ENCODE measurements at places on chromosomes 6 and 20. TPM values are rescaled to one million over a fixed set of nuclear protein-coding genes. Genes with fewer than 3 reads are reported as not detected.

ENPP1 gene
- 4.6 TPM for polyA plus RNA-seq

GPR31 gene
- not detected for polyA plus RNA-seq

DNA sequence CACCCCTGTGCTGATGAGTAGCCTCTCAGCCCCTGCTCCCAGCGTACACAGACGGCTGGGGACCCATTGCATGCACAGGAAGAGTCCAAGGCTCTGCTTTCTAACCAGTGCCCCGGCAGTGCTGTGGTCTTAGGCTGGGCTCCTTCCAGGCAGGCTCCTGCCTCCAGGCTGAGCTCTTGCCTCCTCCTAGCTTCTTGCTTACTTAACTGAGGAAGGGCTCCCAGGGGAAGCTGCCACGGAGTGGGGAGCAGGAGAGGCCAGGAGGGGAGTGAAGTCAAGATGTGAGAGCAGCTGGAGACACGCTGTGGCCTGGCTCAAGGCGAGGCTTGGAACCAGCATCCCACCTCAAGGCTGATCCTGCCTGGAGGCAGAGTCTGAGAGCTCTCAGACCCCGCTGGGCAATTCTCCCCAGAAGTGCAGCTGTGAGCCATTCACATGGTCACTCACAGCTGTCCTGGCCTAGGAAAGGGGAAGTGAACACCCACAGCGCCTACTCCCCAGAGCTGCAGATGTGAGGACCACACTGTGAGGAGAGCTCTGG, 141.0 kb downstream of the TBXT start:
- DNase-seq, result no peak

DNA sequence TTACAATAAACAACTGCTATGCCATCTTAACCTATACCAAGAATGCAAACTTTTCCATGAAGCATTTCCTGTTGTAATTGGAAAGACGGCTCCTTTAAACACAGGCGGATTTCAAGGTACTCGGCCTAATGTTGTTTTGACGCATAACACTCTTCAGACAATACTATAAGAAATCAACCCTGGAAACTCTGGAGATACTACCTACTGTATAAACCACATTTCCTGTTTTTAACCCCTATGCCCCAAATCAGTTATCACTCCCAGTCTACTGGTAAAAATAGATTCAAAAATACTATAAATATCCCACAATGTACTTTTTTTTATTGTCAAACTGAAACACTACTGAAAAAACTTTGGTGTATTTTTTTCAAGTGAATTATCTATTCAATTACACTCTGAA, 118.1 kb downstream of the IRF4 start:
- DNase-seq, result no peak

DNA sequence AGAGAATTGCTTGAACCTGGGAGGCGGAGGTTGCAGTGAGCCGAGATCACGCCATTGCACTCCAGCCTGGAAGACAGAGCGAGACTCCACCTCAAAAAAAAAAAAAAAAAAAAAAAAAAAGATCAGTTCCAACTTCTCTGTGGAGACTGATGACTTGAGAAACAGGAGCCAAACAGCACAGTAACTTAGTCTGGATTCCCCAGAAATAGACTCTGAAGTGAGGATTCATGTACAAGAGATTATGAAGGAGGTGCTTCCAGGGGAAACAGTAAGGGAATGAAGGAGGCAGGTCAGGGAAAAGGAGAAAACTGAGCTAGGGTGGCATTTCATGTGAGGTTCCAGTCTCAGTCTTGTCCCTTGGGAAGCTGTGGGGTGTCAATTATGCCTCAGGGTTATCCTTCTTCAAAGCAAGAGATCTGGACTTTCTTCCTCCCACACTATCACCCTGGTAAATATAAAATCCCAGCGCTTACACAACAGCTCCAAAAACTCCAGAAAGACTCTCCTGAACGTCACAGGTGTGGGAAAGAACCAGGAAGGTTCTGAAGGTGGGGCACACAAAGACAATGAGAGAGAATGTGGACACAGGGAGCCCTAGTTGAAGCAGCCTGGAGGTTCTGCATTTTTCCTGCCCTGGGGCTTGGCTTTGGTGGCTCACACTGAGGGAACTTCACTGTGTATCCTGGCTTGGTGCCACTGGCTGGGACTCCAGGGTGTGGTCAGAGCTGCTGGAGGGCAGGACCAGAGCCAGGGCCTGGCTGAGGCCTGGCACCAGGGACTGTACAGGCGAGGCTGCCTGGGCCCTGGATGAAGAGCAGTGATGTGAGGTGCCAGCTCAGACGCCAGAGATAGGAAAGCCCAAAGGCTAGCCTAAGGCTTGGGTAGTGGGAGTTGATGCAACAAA, 46.8 kb downstream of the PCNA start:
- peak; percentile 94 for DNase-seq

DNA sequence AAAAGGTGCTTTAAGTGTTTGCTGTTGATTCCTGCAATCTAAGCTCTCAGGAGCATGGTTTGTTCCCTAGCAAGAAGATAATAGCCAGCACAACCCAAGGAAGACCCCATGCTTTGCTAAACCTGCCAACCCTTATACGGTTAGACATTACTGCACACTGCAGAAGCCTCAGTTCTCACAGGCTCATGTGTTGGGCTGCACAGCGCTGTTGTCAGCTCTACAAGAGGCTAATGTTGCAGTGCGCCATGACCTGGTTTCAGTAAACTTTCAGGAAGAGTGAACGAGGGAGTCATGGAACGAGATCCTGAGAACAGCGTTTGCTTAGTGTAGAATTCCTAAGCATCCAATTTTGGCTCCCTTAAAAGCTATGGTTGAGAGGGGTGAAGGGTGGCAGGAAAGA, 218.5 kb downstream of the ARHGAP18 start:
- DNase-seq, result no peak

MRS2 gene
- 30.5 TPM for polyA plus RNA-seq

GRCh38 chr6:27296106-27296783, 15.8 kb downstream of the POM121L2 start:
- DNase-seq, result no peak

DNA sequence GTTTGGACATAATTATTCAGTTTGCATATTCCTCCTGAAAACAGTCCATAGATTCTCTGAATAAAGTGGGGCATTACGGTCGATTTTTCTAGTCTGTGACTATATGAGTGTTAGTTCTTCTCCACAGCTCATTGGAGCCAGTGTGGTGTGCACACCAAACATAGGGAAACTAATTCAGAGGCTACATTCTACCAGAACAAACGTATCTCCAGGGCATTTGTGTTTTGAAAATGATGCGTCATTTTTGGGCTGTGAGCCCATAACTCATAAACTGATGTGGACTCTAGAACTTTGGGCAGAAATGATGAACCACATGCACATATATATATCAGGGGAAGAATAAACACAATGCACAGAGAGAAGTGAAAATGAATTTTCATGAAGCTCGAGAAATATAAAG, 41.8 kb downstream of the C6orf58 start:
- no peak for DNase-seq

DNA sequence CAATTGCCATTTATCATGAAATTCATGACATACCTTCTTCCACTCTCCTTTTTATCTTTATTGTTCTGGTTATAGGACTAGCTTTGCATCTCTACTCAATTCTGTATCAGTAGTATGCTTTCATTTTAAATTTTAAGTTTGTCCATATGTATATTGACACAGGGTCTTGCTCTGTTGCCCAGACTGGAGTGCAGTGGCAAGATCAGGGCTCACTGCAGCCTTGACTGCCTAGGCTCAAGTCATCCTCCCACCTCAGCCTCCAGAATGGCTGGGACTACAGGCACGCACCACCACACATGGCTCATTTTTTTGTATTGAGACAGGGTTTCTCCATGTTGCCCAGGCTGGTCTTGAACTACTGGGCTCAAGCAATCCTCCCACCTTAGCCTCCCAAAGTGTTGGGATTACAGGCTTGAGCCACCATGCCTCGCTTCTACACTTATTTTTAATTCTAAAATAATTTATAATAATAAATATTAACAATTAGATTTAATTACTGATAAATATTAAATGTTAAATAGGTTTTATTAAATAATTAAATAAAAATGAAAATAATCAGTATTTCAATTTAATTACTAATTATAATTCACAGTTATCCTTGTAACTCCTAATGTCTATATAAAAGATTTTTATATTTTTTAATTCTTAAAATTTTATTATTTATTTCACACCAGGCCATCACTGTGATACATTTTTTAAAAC, 27.7 kb downstream of the TRIM38 start:
- DNase-seq, result no peak

DNA sequence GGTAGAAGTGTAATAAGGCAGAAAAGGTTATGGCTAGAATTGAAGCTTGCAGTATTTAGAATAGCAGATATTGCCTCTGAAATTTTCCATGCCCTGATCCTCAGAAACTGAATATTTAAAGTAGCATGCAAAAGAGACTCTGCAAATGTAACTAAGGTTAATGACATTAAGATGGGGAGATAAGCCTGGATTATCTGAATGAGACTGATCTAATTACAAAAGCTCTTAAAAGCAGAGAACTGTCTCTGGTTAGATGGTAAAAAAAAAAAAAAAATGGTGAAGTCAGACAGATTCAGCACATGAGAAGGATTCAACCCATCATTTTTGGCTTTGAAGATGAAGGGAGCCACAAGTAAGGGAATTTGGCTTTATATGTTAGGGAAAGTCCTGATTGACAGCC, 503.7 kb upstream of the IRAK1BP1 start:
- DNase-seq, result no peak

DNA sequence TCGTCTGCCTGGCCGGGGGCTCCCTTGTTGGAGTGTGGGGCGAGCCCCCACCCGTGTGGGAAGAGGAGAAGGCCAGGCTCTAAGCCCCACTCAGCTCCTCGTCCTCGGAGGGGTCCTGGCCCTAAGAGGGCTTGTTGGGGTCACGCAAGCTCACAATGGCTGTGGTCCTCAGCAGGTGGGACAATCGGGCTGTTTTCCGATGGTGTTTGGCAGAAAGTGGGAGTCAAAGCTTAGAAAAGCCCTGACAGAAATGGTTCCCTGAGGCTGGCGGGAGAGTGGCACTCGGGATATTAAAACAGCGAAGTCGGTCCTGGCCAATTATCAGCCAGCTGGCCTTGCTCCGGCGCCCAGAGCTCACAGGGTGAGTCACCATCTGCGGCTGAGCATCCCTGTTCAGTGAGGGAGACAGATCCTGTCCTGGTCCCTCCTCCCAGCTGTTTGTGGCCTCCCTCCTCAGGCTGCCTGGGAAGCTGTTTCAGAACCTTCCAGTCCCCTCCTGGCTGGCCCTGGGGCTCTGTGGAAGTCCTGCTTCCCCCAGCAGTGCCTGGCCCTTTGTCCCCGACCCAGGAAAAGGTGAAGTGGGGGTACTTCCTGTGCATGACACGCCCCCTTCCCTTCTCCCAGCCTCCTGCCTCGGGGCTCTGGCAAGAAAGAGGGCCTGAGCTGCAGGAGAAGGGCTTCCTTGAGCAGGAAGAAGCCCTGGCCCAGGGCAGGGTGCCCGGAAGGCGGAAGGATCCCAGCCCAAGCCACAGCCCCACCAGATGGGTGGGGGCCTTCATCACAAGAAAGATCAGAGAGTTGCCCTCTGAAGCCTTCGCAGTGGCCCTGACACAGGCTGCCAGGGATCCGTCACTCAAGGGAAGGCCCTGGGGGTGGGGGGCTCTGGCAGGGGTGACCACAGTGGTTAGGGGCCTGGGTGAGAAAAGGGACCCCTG, 53.6 kb upstream of the BHLHE23 start:
- DNase-seq, result peak; percentile 28

- DNase-seq, result no peak
These were observed 36.5 kb upstream of the MPC1 start for GRCh38 chr6:166419286-166419685.

DNA sequence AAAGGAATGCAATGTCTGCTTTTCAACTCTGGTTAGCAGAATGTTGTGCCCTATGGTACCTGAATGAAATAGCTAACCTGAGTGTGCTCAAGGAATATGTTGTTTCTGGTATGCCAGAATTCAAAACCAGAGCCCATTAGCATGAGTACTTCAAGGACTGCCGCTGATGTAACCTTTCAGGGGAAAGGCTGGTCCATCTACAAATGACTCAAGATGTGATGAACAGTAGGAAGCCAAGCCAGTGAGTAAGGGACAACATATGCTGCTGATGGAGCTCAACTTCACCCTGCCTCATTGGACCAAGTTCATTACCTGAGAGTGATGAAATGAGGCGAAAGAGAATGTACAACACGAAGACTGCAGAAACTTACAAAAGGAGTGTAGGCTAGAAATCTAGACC, 95.7 kb upstream of the BMP2 start:
- no peak for DNase-seq

- no peak for DNase-seq
These were observed 311.2 kb downstream of the NRN1 start for GRCh38 chr6:5695260-5696245.

NR2E1 gene
- 0.20 TPM for polyA plus RNA-seq

GRCh38 chr6:7283676-7284075, 29.3 kb downstream of the SSR1 start:
- DNase-seq, result no peak

LZTS3 gene
- polyA plus RNA-seq, result 12.9 TPM

EPPIN gene
- polyA plus RNA-seq, result not detected

DNA sequence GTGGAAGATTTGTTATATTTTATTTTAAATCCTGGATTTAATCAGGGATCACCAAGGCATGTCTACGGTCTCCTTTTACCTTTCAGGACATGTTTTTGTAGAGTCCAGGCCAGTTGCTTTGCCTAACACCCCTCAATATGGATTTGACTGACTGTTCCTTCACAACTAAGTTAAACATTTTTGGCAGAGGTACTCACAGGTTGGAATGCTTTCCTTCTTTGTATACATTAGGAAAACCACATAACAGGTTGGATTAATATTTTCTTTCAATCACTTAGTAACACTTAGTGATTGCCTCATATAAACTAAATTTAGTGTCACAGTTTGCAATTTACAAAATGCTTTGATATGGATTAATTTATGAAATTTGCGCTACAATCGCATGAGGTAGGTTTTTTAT, 64.5 kb downstream of the IPCEF1 start:
- DNase-seq, result no peak

- no peak for DNase-seq
These were observed 8.1 kb downstream of the BEND6 start for GRCh38 chr6:56963043-56963442.

DNA sequence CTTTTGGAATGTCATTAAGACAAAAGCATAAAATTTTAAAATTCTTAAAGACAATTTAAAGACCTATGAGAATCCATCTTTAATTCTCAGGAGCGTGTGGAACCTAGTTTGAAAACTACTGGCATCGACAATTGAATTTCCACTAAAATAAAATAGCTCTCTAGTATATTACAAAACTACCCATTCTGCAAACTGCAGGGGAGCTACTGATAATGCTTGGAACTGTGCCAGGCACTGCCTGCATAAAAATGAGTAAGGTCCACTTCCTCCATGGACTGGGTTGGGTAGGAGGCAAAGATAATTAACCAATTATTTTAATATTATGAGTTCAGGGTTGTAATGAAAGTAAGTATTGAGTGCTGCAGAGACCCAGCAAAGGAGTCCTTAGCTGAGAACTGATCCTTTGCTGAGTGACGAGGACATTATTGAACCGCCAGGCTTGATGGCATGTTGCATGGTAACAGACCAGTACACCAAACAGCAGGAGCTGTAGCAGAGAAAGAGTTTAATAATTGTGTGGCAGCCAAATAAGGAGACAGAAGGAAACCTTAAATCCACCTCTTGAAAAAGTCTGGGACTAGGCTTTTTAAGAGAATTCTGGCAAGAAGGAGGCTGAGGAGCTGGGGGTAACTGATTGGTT, 261.3 kb downstream of the ESR1 start:
- DNase-seq, result peak; percentile 30

SEMG1 gene
- polyA plus RNA-seq, result 0.15 TPM

All from adrenal gland (tissue), 19 donors.